DMS79 (cell line): ENCODE measurements at places on chromosomes 3 and 15.

DNA sequence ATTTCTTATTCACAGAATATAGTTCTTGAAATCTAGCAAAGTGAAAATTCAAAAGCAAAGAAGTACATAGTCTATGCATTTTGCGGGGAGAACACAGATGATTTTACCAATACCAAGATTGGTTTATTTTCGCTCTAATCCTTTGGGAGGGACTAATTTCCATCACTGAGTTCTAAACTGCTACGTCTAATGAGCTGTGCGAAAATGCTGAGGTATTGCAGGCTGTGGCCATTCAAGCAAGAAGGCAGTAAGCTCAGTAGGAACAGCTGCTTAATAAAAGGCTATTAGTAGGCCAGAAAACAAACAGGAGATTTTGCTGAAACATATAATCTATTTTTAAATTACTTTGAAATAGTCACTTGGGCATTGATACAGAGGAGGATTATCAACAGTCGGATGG is 379.0 kb downstream of the CNTN4 start:
- peak; percentile 1 for DNase-seq

DNA sequence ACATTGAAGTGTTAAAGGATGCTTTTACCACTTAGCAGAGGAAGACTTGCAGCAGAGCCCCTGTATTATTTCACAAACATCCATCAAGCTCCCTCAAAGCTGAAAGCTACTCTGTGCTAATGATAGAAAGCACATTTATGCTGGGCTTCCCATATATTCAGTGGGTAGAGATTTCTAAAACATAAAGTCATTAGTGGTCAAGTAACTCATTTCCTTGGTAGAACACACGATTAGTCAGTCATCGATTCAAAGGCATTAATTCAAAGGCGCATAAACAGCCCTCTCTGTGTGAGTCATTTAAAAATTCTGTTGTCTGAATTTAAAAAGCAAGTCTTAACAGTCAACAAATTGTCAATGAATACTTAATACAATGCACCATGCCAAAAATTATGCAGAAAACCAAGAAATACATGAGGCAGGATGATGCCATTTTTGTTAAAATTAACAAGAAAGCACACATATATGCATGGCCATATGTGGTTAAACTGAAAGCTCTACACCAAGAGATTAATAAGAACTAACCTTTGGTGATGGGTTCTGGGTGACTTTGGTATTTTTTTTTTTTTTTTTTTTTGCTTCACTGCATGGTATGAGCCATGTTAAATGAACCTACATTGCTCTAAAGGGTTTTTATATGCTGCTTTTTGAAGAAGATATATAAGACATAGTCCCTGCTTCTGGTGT is 61.7 kb downstream of the LDHAL6B start:
- no peak for DNase-seq

DNA sequence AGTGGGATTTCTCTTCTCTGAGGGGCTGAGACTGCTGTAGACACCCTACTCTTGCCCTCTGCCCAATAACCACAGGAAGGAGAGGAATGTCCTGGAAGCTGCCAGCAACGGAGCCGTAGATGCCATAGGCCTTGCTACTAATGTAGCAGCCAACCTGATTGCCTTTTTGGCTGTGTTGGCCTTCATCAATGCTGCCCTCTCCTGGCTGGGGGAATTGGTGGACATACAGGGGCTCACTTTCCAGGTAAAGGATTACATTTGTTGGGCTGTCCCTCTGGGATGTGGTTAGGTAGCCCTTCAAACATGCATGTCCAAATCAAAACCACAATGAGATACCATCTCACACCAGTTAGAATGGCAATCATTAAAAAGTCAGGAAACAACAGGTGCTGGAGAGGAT is 16.1 kb downstream of the SLC28A2 start:
- no peak for DNase-seq

GRCh38 chr3:124398594-124398993 is 331.7 kb upstream of the UMPS start:
- no peak for DNase-seq

- no peak for DNase-seq
Observed at GRCh38 chr3:152381881-152382295, 113.2 kb downstream of the MBNL1 start.
